ENCODE measurements at places on chromosomes 6 and 20.
A peak's percentile ranks its signal among the peaks of the same experiment; 100 is the strongest.

- no peak for DNase-seq
Observed at GRCh38 chr20:54090230-54091119, 20.1 kb upstream of the BCAS1 start.

DNA sequence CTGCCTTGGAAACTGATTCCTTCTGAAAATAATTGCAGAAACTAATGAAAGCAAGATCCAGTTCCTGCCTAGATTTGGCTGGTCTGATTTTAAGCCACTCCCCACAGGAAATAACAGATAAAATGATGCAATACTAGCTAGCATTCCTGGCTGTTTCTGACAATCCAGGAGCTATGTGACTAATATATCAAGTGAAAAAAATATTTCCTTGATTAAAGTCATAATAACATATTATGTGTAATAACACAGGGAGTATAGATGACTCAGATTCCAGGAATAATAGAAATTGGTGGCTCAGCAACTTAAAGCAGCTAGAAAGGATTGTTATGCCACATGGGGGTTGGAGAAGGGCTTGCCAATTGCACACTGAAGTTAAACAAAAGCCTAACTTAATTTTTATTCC lies 182.7 kb upstream of the SALL4 start:
- no peak for DNase-seq

DNA sequence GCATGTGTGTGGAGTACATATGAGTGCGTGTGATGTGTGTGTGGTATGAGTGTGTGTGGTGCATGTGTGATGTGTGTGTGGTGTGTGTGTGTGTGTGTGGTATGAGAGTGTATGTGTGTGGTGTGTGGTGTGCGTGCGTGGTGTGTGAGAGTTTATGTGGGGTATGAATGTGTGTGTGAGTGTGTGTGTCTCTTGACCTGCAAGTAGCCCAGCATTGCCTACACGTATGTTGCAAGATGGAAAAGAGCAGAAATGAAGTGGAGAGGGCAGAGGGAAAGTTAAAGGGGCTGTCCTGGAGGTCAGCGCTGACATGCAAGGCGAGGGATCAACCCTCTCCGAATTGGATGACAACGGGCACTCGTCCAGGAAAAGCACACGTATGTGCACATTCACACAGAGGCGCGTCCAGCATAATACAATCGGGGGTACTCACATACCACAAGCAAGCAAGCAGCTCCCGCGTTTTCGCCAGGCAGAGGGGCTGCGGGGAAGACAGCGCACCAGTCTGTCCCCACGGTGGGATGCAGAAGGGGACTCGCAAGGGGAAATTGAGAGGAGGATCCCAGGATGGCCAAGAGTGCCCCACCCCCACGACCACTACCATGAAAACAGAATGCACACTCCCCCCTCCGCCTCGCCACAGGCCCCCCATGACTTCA lies 174.5 kb upstream of the AFDN start:
- no peak for DNase-seq

DNA sequence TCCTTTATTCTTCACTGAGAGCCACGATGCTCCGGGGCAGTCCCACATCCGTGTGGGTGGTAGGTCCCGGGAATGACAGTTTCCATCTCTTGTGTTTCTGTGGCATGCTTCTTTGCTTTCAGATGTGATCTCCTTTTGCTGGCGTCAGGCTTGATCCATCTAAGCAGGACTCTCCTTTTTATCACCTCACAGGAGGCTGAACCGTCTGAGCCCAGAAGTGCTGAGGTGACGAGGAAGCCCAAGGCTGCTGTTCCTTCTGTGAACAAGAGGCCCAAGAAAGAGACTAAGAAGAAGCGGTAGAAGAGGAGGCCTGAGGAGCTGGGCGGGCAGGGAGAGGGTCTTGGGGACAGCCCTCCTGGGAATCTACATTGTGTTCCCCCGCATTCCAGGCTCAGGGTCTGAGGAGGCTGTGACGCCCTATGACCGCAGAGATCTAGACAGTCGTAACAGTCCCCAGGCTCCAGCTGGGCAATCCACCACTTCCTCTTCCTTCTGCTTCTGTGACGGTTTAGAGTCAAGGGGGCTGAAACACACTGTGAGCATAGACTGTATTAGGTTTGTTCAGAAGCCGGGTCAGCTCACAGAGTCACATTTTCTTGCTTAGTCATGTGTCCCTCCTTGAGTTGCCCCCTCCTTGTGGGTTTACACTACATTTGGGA lies 26.8 kb downstream of the MANBAL start:
- no peak for DNase-seq

DNA sequence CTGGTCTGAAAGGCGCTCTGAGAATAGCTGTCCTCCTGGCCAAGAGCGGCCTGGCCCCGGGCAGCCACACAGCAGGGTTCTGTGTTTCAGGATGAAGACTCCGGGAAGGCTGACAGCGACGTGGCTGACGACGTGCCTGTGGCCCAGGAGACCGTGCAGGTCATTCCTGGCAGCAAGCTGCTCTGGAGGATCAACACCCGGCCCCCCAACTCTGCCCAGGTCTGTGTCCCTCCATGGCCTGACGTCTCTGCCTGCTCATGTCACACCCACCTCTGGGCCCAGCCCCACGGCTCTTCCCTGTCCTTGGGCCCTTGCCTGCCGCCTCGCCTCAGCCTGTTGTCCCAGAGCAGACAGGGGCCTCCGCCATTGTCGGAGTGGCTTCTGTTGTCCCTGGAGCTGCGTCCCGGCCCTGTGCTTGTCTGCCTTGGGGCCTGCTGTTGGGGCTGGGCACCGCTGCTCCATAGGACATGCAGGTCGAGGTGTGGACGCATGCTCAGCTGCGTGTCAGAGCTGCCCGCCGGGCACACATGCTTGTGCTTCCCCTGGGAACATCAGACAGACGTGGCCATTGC lies 16.2 kb upstream of the ADRM1 start:
- DNase-seq, result no peak

DNA sequence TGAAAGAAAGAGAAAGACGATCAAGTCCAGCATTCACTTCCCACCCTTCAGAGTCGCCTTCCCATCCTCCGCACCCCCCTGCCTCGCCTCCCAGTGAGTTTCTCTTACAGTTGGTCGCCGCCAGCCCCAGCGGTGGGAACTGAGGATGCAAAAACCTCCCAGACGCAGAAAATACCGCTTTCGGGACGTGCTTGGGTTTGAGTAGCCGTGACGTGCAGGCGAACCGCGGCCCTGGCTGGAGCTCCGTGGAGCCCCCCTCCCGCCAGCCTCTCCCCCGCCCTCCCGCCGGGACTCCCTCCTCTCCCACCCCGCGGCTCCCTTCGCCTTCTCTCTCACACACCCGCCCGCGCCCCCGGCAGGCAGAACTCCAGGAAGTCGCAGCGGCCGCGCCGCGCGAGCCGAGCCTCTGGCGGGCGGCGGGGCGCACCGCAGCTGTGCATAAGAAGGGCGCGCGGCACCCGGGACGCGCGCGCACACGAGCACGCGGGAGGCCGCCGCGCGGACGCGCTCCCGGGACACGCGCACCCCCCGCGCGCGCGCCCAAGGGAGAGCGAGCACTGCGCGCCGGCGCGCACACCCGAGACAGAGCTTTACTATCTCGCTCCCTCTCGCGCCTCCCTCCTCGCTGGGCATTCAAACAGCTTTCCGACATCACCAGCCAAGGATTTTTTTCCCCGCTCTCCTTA lies at the start of gene ADGRB3:
Gene ADGRB3 (plus strand): TSS at position 557 of the 686 bp plus-strand sequence. CDS start 3,394 bp downstream, outside the sequence.
- peak; percentile 49 for DNase-seq

DNA sequence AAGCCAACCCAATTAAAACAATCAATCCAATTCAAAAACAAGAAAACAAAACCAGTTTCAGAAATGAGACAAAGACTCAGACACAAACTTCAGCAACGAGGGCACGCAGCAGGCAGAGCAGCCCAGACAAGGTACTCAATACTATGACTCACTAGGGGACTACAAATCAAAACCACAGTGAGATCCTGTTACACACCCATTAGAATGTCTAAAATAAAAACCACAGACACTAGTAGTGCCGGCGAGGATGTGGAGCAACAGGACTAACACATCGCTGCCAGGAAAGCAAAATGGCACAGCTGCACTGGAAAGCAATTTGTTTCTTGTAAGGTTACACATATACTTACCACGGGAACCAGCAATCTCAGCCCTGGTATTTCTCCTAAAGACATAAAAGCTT lies 28.4 kb upstream of the MAS1L start:
- DNase-seq, result no peak

DNA sequence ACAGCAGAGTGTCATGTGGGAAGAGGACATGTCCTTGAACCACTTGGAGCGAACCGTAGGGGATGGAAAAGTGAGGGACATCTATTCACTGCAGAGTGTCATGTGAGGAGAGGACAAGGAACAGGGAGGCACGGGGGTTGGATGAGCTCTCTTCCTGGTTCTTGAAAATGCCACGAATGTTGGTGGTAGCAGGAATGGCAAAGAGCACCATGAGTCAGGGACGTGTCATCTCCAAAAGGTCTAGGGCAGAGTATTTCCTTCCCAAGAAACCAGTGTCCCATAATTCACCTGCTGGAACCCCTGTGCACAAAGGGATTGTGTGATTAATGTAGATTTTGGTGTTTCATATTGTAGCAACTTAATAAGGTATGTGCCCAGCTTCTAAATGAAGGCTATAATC lies 136.8 kb downstream of the BFSP1 start:
- DNase-seq, result no peak

DNA sequence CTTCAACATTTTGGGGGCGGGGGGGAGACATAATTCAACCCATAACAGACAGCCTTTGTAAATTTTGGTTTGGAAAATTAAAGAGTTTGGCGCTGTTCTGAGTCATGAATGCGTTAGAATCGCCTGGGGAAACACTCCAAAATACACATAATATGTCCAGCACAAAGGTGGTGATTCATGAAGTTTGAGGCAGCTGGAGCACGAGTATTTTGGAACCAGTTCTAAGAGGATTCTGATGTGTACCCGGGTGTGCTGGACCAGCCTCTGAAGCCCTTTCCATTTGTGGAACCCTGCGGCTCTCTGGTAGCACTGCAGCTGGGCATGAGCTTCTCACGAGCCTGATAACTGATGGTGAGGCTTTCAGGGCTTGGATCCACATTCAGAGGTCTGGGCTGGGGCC lies 4.7 kb downstream of the GMPR start:
- DNase-seq, result no peak

DNA sequence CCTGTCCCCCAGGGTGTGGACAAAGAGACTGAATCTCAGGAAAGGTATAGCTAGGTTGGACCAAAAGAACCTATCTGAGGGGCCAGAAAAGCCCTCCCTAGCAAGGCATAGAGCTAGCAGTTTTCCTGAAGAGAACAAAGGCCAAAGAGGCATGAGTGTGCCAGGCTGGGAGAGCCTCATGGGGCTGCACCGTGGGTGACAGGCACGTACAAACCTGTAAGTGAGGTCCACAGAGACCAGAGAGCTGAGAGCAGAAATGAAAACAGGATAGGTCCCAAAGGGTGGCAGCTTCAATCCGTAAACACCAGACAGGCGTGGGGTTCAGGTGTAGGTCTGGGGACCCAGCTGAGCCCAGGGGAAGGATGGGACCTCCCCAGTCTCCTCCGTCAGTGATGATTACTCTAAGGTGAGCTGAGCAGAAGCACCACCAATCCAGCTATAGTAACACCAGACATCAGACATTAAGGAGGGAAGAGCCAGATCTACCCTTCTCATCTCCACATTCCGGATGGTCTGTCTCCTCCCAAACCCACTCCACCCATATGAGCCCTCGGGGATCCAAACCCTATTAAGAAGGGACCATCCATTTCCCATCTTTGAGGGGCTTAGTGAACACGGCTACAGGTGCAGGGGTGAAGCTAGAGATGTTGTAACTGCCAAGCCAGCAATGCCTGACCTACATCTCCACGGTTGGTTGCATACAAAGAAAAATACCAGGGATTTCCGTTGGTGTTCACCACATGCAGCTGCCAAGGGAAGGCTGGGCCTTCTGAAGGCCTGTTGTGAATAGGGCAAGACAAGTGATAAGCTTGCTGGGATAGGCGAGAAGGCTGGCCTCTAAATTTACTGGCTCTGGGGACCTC lies 38.3 kb downstream of the BCL2L1 start:
- DNase-seq, result no peak

DNA sequence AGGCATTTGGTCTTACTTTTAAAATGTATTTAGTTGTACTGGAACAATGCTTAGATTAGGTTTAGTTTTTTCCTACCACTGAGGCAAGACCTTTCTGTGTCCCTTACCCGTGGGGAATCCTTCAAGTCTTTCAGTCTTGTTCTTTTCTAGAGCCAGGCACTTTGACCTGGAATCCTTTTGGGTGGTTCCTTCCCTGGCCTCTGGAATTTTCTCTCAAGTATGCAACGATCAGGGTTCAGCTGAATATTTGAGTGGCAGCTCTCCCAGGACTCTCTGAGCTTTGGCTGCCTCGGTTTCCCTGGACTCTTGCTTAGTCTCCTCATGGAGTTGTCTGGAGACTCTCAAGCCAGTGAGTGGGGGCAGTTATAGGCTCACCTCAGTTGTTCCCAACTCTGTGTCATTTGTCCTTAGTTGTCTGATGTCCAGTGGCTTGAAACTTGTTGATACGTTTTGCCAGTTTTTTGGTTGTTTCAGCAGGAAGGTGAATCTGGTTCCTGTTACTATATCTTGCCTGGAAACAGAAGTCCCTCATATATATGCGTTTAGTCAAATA lies 118.1 kb downstream of the QKI start:
- no peak for DNase-seq

DNA sequence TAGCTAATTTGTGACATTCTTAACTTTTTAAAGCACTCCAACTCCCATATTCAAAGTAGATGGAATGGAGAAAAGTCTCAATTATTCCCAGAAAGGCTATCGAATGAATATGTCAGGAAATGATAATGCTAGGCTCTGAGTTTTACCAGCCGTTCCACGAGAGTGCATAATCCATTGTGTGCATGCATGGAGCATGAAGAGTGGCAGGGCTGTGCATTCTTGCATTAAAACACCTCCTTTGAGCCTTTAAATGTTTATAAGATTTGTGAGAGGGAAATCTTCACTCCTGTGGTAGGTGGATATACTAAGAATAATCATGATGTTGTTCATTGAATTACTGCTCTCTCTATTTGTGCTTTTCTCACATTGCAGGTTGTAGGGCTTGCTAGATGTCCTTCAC lies 178.3 kb downstream of the CARMIL1 start:
- no peak for DNase-seq

GRCh38 chr20:52087471-52087870 lies 104.1 kb downstream of the ZFP64 start:
- no peak for DNase-seq

DNA sequence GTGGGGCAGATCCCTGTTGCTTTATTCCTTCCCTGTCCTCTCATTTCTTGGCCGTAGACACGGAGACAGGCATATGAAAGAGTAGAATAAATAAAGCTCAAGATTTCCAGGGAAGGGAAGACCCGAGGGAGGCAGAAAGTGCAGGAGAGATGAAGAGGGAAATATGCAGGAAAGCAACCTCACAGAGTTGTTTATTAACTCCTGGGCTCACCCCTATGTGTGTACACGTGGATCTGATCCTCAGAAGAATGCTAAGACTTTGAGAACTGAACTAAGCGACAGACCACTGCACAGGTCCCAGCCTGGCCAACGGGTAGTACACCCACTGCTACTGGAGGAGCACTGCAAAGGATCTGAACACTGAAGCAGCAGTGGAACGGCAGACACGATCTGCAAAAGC lies 156.2 kb downstream of the KIF16B start:
- no peak for DNase-seq

Data from pancreas (tissue), 10 donors.